Hematopoietic multipotent progenitor cell (in vitro differentiated cells): ENCODE measurements at places on chromosomes 2 and 18. TPM values are rescaled to one million over a fixed set of nuclear protein-coding genes. Genes with fewer than 3 reads are reported as not detected.

EML6 gene
- total RNA-seq: 2.7 TPM

CPLX4 gene
- total RNA-seq: not detected

NOSTRIN gene
- 0.27 TPM for total RNA-seq

IL37 gene
- not detected for total RNA-seq

SCYGR4 gene
- total RNA-seq: not detected

STARD6 gene
- not detected for total RNA-seq

DTNA gene
- under 0.01 TPM for total RNA-seq

PDE6D gene
- total RNA-seq: 14.5 TPM

SATB2 gene
- total RNA-seq: not detected

SULT1C4 gene
- total RNA-seq: 9.4 TPM

TEX44 gene
- not detected for total RNA-seq

NPHP1 gene
- total RNA-seq: 1.1 TPM

HJURP gene
- total RNA-seq: 1.9 TPM

MYO3B gene
- total RNA-seq: under 0.01 TPM

FSHR gene
- under 0.01 TPM for total RNA-seq

STON1 gene
- total RNA-seq: 3.5 TPM

SLC40A1 gene
- total RNA-seq: 393 TPM

SLC4A1AP gene
- 15.9 TPM for total RNA-seq

RUFY4 gene
- total RNA-seq: 1.1 TPM

GREB1L gene
- total RNA-seq: not detected

CCDC142 gene
- 31.5 TPM for total RNA-seq

EFHD1 gene
- not detected for total RNA-seq

CD8A gene
- 0.27 TPM for total RNA-seq

ITM2C gene
- 318 TPM for total RNA-seq

INHA gene
- 0.27 TPM for total RNA-seq

MRPL44 gene
- 19.1 TPM for total RNA-seq

CERKL gene
- under 0.01 TPM for total RNA-seq

HOXD12 gene
- not detected for total RNA-seq

PRPF40A gene
- total RNA-seq: 152 TPM

GPD2 gene
- 17.2 TPM for total RNA-seq

LINC00305 gene
- total RNA-seq: not detected

AKAIN1 gene
- not detected for total RNA-seq

LONRF2 gene
- 0.54 TPM for total RNA-seq

IL1RN gene
- 0.54 TPM for total RNA-seq

IL1R2 gene
- not detected for total RNA-seq

ALPI gene
- total RNA-seq: not detected

HAAO gene
- total RNA-seq: 21.5 TPM

PIEZO2 gene
- 1.3 TPM for total RNA-seq

SIX3 gene
- not detected for total RNA-seq

CIB4 gene
- total RNA-seq: not detected

LYPD1 gene
- not detected for total RNA-seq

ZNF385B gene
- total RNA-seq: not detected

ARL6IP6 gene
- total RNA-seq: 12.1 TPM

INPP5D gene
- total RNA-seq: 302 TPM

CYP27A1 gene
- 0.27 TPM for total RNA-seq

SLC11A1 gene
- total RNA-seq: 3.8 TPM

UNC80 gene
- total RNA-seq: under 0.01 TPM

IL1B gene
- 279 TPM for total RNA-seq

RFX8 gene
- total RNA-seq: 0.81 TPM

KCNF1 gene
- under 0.01 TPM for total RNA-seq

HOXD3 gene
- total RNA-seq: not detected

ANKRD62 gene
- total RNA-seq: not detected

GALNT5 gene
- 0.27 TPM for total RNA-seq

TEKT4 gene
- total RNA-seq: not detected
